Activated CD8-positive, alpha-beta memory T cell treated with anti-CD3 and anti-CD28 coated beads for 1 hour (primary cell): ENCODE measurements at places on chromosomes 6 and 20.

DNA sequence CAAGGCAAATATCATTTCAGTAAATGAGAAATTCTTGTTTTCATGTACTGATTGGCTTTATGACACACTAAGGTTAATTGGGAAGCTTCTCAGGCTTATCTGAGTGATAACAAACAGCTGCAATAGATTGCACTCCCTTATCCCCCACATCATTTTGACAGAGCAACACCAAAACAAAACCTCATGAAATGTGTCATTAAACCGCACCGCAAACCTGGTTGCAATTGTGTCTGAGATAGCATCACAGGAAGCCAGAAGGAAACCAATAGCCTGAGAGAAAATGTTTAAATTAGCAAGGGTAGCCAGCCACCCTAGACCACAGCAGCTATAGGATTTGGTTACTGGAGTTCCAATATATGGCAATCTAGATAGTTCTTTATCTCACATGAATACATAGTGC is 31.6 kb upstream of the LAMA4 start:
- DNase-seq: no peak

DNA sequence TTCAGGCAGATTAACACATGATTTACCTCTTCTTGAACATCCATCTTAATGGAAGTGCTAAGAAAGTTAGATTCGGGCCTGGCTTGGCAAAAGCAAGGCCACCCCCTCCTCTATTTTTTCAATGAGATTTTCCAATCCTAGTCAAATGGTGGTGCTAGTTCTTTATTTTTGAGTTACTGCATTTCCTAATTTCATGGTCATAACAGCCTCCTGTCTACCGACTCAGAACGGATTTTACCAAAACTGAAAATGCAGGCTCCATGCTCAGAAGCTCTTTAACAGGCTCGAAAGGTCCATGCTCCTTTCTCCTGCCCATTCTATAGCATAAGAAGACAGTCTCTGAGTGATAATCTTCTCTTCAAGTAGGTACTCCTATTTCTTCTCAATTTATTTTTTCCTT is 117.2 kb upstream of the ESR1 start:
- no peak for DNase-seq

- DNase-seq: no peak
Observed at GRCh38 chr6:49548613-49549304, 1.7 kb upstream of the C6orf141 start.

DNA sequence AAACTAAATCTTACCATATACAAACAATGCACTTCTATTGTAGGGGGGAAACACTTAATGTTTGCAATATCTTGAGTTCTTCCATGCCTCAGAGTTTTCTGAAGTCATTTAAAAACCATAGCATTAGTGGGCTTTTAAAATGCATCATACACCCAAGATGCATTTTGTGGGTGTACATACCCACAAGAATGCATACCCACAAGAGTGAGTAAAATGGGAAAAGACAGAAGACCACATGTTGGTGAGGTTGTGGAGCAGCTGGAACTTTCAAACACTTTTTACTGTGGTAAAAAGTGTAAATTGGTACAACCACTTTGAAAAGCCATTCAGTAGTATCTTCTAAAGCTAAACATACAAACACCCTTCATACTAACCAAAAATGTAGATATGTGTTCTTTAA is 57.5 kb downstream of the CYB5R4 start:
- no peak for DNase-seq

DNA sequence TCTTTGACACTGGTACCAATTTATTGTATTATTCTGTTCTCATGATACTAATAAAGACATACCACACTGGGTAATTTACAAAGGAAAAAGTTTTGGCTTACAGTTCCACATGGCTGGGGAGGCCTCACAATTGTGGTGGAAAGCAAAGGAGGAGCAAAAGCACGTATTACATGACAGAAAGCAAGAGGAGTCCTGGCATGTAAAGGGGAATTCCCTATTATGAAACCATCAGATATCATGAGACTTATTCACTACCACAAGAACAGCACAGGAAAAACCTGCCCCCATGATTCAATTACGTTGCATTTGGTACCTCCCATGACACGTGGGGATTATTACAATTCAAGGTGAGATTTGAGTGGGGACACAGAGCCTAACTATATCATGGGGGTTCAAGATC is 43.4 kb downstream of the SLC22A2 start:
- no peak for DNase-seq

DNA sequence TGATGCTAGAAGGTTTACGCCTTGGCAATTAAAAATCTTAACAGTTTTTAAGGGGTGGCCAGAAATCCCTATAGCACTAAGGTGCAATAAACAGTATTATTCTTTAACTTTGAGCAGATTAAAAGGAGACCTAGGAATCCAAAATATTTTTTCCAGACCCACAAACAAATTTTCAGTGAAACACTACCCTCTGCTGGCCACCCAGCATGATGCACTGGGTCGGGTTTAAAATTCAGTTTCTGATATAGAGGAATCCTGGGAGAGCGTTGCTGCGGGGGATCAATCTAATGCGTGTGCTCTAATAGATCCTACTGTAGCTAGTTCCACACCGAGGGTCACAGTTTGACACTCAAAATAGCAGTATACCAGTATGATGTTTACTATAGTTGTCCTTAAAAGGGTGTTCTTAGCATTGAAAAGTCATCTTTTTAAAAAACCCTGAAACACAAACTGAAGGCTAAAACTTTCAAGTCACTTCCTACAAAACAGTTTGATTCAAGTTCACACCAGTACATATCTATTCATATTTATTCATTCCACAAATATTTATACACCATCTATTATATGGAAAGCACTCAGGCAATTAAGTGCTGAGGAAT is 10.2 kb downstream of the UBE3D start:
- DNase-seq: no peak

GRCh38 chr6:88445188-88445965 is 279.2 kb upstream of the CNR1 start:
- no peak for DNase-seq

- DNase-seq: no peak
Observed at GRCh38 chr20:24018796-24019195, 30.2 kb upstream of the GGTLC1 start.

DNA sequence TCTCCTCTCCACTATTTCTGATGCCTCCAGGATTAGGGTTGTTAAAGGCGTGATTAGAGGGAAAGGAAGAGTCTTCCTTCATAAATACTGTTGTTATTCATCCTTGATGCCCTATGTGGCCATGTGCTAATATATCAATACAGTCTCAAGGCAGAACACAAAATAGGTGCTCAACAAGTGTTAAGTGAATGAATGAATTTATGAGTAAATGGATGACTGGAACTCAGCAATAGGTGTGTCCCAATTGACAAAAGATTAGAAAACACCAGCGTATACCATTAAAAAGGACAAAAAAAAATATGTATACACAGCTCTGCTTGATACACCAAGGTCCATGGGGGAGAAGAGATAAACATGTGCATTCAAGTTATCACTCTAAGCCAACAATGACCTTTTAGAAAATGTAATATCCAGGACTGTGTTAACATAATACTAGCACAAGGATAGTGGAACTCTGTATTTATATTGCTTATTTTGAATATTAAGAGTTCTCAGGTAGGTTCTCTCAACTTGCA is 171.2 kb upstream of the MYLIP start:
- DNase-seq: no peak

DNA sequence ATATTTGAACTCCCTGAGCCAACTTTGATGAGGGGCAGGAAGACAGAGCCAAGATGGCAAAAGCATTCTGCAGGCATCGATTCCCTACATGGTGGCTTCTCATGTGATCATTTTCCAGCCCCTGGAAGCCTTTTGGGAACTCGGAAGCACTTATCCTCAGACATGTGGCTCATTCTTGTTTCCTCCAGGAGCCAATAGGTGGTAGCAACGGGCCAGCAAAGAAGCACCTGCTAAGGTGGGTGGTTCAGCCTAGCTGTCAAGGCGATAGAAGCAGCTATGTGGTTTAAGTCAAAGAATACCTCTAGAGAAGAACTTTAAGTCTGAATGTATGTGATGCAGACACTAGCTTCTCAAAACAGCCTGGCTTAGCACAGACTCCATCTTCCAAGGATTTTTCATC is 64.9 kb upstream of the PAX1 start:
- no peak for DNase-seq
